ENCODE measurements at places on chromosomes 4 and X.

- no peak for DNase-seq
Observed at GRCh38 chrX:100449696-100450608, 39.9 kb upstream of the PCDH19 start.

- no peak for DNase-seq
Observed at GRCh38 chr4:137647375-137647774, 115.1 kb upstream of the PCDH18 start.

DNA sequence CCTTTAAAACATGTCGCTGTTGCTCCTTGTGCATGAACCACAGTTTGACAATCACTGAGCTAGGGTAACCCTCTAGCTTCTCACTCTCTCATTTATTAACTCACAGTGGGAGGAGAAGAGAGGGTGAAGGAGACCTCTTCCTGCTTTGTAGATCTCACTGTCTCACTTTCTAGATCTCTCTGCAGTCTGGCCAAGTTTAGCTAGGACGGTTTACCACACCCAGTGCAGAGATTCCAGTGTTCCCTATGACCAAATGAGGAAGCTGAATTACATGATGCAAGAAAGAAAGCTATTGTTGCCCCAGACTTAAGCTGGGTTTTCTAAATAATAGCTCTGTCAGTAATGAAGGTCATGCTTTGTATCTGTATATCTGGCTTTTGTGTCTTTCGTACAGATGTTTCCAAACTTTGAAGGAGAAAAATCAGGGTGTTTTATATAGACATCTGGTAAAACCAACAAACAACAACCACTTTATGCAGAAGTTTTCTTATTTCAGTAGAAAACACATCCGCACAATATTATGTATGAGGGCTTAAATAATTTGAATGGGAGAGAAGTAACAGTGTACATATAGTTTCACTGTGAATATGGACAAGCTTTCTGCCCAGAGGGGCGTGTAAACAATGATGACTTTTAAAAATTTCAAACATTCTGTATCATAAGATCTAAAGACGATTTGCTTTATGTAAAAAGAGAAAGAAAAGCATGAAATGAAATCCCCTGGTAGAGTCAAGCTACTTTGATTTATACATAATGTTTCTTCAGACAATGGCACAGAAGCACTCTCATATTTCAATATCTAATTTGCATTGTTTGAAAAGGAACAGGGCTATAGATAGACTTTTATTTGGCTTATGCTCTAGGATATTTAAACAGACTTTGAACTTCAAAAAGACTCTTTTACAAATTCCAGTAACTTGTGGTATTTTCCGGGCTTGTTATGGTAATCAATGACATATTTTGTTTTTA is 582.3 kb downstream of the FSTL5 start:
- DNase-seq = no peak

- DNase-seq = no peak
Observed at GRCh38 chrX:68254738-68255645, 178.3 kb downstream of the OPHN1 start.

DNA sequence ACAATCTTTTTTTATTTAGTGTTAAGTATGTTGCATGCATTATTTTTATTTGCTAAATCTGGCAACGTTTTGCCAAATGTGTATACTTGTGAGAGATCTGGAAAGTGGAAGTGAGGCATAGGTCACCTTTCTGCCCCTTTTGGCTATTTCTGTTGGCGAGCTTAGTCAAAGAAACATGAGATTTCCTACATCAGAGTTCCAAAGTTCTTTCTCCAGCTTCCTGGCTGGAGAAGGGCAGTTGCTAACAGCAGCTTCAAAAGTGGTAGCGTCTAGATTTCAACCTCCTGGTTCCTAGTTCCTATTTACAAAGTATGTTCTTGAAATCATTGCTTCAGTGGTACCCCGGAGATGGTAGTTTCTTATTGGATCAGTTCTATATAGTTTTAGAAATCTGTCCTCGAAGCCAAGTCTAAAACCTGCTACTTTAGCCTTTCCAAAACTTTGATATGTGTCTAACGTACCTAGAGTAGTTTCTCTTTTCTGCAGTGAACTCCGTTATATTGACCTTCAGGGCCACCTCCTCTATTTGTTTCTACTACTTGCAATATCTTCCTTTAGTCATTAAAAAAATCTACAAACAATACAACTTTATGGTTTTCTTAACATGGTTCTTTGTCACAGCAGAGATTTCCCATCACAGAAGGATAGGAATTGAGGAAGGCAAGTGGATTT is 455.8 kb upstream of the FTHL17 start:
- DNase-seq = no peak

DNA sequence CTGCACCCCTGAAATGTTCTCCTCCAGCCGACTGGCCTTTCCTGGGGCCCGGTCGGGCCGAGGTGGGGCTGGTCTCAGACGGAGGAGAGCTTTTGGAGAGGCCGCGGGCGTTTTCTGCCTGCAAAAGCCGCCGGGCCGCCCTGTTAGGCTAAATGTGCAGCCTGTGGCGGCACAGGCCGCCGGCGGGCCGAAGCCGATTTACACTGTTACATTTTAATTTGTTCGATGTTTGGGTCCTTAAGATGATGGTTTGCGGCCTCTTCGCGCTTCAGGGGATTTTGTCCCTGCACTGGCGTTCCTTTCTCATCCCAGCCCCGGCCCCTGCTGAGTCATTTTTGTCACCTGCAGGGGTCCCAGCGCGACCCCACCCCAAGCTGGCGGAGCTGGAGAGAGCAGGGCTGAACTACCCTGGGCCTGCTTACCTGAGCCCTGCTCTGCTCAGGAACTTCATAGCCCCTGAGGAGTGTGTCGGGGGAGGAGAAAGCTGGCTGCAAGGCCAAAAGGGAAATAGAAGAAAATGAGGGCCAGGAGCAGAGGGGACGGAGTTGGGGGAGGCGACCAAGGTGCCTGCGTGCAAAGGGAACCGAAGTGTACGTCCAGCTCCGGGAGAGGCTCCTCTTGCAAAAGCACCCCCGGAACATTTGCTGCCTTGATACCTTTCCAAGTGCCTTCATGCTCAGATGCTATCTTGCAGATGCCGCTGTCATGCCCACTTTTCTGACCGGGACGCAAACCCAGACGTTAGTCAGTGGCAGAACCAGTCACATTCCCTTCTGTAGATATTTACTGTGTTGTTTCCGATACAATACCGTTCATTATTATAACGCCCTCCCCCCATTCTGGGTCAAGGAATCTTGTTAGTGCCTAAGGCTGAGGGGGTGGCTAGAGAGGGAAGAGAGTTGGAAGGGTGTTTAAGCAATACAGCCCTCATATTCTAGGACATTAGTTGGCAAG is 977 bp upstream of the RBBP7 start:
- DNase-seq = peak; percentile 81

Measured in NCI-H526 treated with DMSO at 0.1 percent for 48 hours (cell line).